ENCODE measurements at places on chromosomes 11 and 22.

DNA sequence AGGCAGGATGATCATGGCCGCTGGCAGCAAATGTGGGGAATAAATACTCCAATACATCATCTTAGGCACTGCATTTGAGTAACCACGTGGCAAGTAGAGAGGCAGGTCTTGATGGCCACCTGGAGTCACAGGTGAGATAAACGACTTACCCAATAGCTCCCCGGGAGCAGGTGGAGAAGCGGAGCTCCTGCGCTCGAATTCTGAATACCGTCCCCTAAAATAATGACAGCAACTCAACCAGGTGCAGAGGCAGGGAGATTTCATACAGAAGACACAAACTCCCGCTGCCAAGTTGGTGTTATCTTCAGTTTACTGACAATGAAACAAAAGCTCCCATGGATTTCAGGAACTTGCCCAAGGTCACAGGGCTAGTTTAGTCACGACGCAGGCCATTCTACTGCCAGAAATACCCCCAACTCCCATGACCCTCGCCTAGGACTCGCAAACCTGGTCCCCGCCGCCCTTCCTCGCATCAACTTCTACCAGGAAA is 437 bp downstream of the SLC43A3 start:
- no peak for DNase-seq

- no peak for DNase-seq
Observed at GRCh38 chr11:78239781-78240180, 51.1 kb downstream of the USP35 start.

DNA sequence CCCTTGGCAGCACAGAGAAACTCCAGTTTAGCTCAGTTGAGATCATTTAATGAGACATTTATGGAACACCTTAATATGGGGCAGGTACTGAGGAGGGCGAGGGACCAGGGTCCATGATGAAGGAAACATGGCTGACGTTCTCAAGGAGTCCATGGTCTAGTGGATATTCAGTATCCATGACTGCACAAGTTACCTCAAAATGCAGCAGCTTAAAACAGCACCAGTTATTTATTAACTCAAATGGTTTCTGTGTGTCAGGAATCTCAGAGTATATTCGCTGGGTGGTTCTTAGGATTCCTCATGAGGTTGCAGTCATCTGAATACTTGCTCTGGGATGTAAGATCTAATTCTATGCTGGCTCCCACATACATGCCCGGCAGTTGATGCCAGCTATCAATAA is 346.8 kb downstream of the LARGE1 start:
- DNase-seq: no peak

GRCh38 chr11:77515483-77515882 is 41.6 kb upstream of the PAK1 start:
- DNase-seq: no peak

DNA sequence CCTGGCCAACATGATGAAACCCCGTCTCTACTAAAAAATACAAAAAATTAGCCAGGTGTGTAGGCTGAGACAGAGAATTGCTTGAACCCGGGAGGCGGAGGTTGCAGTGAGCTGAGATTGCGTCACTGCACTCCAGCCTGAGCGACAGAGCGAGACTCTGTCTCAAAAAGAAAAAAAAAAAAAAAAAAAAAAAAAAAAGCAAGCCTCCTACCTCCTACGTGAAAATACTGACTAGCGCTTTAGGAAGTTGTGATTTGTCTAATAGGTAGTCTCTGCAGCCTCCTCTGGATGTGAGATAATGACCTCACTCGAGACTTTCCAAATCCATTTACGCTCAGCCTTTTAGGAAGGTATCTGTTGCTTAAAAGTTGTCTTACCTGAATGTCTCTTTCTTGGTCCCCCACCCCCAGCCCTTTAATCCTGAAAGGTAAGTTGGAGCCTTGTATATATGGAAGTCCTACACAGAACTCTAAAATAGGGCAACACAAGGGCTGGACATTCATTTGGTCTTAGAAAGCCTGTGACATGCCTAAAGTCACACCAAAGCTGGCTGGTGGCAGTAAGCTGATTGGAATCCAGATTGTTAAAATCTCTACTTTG is 5.5 kb downstream of the SEPTIN3 start:
- no peak for DNase-seq

- DNase-seq: no peak
Observed at GRCh38 chr11:31366795-31367194, 2.7 kb downstream of the DCDC1 start.

- DNase-seq: no peak
Observed at GRCh38 chr11:27650988-27651387, 49.3 kb downstream of the BDNF start.

DNA sequence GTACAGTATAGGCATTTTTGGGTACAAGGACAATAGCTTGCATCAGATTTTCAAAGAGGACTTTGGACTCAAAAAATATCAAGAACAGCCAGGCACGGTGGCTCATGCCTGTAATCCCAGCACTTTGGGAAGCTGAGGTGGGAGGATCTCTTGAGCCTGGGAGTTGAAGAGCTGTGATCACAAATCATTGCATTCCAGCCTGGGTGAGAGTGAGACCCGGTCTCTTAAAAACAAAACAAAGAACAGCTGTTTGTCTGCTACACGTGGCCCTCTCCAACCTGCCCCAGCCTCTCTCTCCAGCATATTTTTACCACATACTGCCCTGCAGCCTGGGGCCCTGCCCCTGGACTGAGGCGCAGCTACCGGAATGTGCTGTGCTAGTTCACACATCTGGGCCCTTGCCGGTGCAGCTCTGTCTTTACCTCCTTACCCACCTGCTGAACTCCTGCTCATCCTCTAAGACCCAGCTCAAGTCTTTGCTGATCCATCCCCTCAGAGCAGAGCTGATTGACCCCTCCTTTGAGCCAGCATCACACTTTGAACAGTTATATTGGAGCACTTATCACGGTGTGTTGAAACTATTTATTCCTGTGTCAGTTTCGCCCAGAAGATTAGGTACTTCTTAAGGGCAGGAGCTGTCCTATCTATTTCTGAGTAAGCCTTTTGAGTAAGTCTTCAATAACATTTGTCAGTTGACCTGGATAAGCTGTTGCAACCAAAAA is 29.4 kb downstream of the GRIK4 start:
- DNase-seq: no peak

DNA sequence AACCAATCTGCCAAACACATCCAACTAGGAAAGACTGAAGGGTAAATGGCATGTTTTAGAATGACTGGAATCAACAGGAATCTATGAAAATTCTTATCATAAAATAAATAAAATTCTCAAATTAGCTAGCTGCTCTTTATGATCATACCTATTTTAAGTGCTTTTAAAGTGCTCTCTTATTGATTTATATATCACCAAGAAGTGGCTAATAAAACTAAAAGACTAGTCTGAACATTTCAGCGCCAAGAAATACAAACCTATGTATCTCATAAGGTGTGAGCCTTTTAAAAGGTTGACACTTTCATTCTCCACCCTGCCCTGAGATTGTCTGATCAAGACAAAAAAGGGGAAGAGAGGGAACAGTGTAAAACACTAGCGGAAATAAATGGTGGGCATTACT is 136.8 kb upstream of the ARHGAP42 start:
- no peak for DNase-seq

DNA sequence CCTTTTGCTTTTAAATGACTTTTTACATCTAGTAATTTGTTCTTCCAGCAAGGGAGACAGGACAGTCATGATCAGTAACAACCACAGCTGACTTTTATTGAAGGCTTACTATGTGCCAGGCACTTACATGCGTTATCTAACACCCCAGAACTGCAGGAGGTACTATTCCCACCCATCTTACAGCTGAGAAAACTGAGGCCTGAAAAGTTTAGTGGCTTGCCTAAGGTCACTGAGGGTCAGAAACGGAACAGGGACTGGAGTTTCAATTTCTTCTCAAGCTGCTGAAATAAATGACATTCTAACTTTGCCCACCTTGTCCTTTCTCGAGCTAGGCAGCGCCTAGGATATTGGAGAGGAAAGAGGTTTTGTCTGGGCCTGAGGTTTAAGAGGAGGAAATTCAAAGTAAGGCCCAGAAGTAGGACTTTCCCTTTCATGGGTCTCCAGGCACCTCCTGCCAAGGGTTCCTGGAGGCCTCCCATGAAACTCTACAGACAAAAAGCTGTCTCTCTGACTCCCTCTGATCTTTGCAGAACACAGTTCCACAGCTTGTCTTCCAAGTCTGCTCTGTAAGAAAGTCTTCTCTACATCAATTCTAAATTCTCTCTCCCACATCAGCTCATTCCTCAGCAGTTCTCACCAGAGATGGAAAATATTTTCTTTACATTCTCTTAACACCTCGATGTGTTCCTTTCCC is 102.2 kb downstream of the NAT10 start:
- no peak for DNase-seq

DNA sequence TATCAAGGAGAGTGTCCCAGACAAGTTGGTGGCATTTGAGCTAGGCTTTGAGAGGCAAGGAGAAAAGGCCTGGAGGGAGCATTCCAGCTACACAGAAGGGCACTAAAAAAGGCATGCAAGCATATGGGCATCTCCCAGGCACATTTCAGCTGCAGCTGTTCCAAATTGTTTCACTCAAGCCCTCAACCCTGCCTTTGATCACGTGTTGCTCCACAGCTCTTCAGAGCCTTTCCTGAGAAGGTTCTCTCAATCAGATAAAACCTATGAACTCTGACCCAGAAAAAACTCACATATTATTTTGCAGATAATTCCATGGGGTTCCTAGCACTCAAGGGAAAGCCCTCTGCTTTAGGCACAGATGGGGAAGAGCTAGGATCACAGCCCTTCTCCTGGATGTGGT is 24.4 kb upstream of the HSPA8 start:
- no peak for DNase-seq

GRCh38 chr22:30240541-30241417 is 5.8 kb downstream of the LIF start:
- no peak for DNase-seq

Measured in NT2/D1 (cell line).